ENCODE measurements at places on chromosomes 7 and 10. TPM values are rescaled to one million over a fixed set of nuclear protein-coding genes. Genes with fewer than 3 reads are reported as not detected.

JCAD gene
- 0.48 TPM for total RNA-seq

IL2RA gene
- not detected for total RNA-seq

CALML3 gene
- 2.7 TPM for total RNA-seq

NAT16 gene
- not detected for total RNA-seq

TMEM139 gene
- total RNA-seq = 13.5 TPM

ASB15 gene
- not detected for total RNA-seq

CAV2 gene
- 225 TPM for total RNA-seq

LRRC4 gene
- 1.7 TPM for total RNA-seq

H2BK1 gene
- total RNA-seq = not detected

SLC16A12 gene
- 3.6 TPM for total RNA-seq

VAX1 gene
- total RNA-seq = not detected

CALY gene
- total RNA-seq = not detected

FGF8 gene
- not detected for total RNA-seq

ANK3 gene
- 14.7 TPM for total RNA-seq

LAMB1 gene
- total RNA-seq = 60.5 TPM

PLPP4 gene
- total RNA-seq = 1.3 TPM

TUBAL3 gene
- total RNA-seq = 0.72 TPM

TMEM213 gene
- total RNA-seq = not detected

CALML5 gene
- not detected for total RNA-seq

ADCYAP1R1 gene
- total RNA-seq = not detected

ELN gene
- total RNA-seq = not detected

ADAP1 gene
- total RNA-seq = 18.3 TPM

SMKR1 gene
- 0.24 TPM for total RNA-seq

CADPS2 gene
- total RNA-seq = 4.0 TPM

BAIAP2L1 gene
- 25.6 TPM for total RNA-seq

C10orf105 gene
- total RNA-seq = not detected

ITGA8 gene
- total RNA-seq = not detected

KCNMA1 gene
- total RNA-seq = 16.8 TPM

RHBDD2 gene
- total RNA-seq = 15.1 TPM

WEE2 gene
- total RNA-seq = not detected

CYP2C18 gene
- total RNA-seq = 0.24 TPM

UCN3 gene
- not detected for total RNA-seq

OGDH gene
- total RNA-seq = 59.5 TPM

RASA4 gene
- total RNA-seq = 4.3 TPM

SERPINE1 gene
- total RNA-seq = 126 TPM

INHBA gene
- 21.9 TPM for total RNA-seq

INMT gene
- total RNA-seq = not detected

LIPM gene
- not detected for total RNA-seq

EN2 gene
- total RNA-seq = not detected

EPO gene
- total RNA-seq = not detected

NKX6-2 gene
- not detected for total RNA-seq

LIPJ gene
- not detected for total RNA-seq

OR2A5 gene
- not detected for total RNA-seq

CNPY1 gene
- total RNA-seq = not detected

ORC5 gene
- 32.0 TPM for total RNA-seq

GNGT1 gene
- not detected for total RNA-seq

ERVW-1 gene
- total RNA-seq = not detected

NRP1 gene
- 24.5 TPM for total RNA-seq

METTL2B gene
- total RNA-seq = 52.8 TPM

STK32C gene
- total RNA-seq = 14.2 TPM

HMX2 gene
- not detected for total RNA-seq

LRIT1 gene
- not detected for total RNA-seq

HBP1 gene
- total RNA-seq = 95.7 TPM

PTPN20 gene
- 1.1 TPM for total RNA-seq

LIPK gene
- 0.48 TPM for total RNA-seq

HKDC1 gene
- total RNA-seq = 15.4 TPM
